ENCODE measurements at places on chromosomes 7 and 10.

DNA sequence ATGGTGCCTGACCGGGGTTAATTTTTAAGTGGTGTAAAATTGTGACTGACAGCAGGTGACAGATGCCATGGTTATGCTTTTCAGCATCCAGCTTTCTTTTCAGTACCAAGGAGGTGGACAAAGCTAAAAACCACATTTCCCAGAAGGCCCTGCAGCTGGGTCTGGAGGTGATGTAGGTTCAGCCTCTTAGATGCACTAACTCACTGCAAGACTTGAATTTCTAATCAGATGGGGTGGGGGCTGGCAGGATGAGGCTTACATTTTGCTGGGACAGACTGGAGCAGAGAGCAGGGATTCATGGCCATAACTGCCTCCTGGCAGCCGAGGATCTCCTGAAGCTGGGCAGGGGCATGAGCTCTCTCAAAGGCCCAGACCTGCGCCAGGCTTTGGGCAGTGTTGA lies 52.4 kb downstream of the PDIA4 start:
- DNase-seq: no peak
- no peaks in the 10 kb centered on the region for H3K4me1 ChIP-seq
- H3K27ac ChIP-seq: no peak overlapping the region
- no peaks in the 10 kb centered on the region for H3K36me3 ChIP-seq
- no peaks in the 10 kb centered on the region for H3K27me3 ChIP-seq
- H3K4me3 ChIP-seq: no peak overlapping the region

DNA sequence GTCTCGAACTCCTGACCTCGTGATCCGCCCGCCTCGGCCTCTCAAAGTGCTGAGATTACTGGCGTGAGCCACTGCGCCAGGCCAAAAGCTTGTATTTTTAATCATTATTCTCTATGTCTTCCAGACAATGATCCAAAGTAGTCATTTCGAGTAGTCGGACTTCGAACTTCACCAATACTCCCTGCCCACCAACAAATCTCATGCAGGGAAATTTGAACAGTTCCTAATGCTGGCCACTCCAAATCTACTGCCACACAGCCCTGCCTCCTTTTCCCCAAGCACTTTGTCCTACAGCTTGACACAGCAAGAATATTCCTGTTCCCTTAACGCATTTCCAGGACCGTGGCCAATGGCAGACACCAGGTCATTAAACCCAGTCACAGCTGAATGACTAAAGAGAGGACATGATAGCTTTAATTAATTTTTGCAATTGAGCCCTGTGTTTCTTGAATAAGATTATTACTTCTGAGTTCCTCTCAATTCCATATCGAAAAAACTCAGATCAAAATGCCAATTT lies 142.3 kb upstream of the NRP1 start:
- no peaks in the 10 kb centered on the region for H3K36me3 ChIP-seq
- H3K4me3 ChIP-seq: no peak overlapping the region
- no peak overlapping the region for H3K27ac ChIP-seq
- no peak for DNase-seq

DNA sequence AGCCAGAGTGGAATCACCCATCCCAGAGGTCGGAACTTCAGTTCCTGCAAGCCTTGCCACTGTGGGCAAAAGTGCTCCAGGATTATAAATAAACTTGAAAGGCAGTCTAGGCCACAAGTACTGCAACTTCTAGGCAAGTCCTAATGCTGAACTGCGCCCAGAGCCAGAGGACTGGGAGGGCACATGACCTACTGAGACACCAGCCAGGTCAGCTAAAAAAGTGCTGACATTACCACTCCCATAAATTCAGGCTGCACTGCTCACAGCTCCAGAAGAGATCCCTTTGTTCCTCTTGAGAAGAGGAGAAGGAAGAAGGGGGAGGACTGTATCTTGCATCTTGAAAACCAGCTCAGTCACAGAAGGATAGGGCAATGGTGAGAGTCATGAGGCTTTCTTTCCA lies 1084.1 kb upstream of the PHF14 start:
- H3K27me3 ChIP-seq: no peaks in the 10 kb centered on the region
- H3K4me1 ChIP-seq: no peaks in the 10 kb centered on the region
- DNase-seq: no peak

- DNase-seq: peak; percentile 59
- H3K4me3 ChIP-seq: no peak overlapping the region
- no peaks in the 10 kb centered on the region for H3K36me3 ChIP-seq
- H3K27me3 ChIP-seq: no peaks in the 10 kb centered on the region
These were observed 231.3 kb downstream of the LRMDA start for GRCh38 chr10:75662715-75663114.

DNA sequence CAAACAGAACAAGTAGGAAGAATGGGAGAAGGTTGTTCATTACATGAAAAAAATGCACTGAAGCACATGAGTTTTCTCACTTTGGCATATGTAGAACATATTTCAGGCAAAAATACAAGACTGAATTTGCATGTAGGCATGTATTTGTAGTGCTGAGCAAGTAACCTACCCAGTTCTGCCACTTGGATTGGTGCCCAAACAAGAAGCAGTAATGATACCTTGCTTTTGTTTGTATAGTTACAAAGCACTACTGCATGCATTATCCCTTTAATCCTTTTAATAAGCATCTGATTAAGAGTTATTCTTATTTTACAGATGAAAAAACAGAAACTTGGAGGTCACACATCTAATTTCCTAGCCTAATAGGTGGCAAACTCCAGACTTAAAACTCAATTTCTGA lies 23.1 kb upstream of the CTTNBP2 start:
- H3K4me1 ChIP-seq: no peaks in the 10 kb centered on the region
- no peak overlapping the region for H3K4me3 ChIP-seq
- no peak overlapping the region for H3K27ac ChIP-seq
- H3K36me3 ChIP-seq: no peaks in the 10 kb centered on the region
- no peak for DNase-seq
- no peaks in the 10 kb centered on the region for H3K27me3 ChIP-seq

Data from upper lobe of left lung (tissue), 6 donors.